Activated CD8-positive, alpha-beta memory T cell treated with anti-CD3 and anti-CD28 coated beads for 48 hours (primary cell): ENCODE measurements at places on chromosomes 1 and 21.

DNA sequence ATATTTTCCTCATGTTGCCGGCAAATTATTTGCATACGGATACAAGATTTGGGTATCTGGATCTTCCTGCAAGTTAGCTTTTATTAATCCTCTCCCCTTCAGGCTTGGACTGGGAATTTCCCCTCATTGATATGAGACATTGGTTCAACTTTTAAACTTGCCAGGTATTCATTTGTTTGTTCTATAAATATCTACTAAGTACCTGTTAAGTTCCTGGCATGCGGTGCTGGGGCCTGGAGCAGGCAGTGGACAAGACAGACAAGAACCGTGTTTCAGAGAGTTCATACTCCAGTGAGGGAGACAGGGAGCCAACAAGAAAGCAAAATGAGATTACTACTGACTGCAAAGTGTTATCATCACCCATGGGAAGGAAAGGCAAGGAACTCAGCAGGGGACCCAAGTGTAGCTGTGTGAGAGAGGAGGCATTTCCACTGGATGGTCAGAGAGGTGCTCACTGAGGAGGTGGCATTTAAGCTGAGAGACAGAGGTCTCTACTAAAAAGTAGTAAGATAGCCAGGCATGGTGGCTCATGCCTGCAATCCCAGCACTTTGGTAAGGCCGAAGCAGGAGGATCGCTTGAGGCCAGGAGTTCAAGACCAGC lies 39.1 kb upstream of the FHAD1 start:
- no peak for DNase-seq

DNA sequence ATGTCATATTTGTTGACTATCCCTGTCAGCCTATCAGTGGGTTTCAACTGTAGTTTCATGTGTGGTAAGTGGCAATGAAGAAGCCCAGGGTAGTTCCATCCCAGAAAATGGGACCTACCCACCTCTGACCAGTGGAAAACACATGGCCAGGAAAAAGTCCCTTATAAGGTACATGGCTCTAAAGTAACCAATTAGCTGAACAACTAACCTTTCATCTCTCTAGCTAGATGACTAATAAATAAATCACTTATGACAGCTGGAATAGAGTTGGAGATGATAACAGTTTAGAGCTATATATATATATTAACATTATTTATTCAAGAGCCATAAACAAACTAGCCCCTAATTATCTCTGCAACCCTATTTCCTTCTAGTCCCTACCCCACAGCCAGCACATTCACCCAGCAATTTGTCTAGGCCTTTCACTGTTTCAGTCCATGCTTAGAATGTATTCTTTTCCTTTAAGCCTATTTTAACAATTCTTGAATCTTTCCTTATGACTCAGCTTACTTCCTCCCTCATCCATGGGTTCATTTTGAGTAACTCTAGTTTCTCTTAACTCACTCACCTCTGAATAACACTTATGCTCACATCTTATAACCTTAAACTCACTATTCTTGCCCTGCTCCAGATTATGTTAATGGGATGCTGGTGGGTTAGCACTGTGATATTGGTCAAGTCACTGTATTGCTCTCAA lies 83.7 kb downstream of the TNFSF18 start:
- no peak for DNase-seq

DNA sequence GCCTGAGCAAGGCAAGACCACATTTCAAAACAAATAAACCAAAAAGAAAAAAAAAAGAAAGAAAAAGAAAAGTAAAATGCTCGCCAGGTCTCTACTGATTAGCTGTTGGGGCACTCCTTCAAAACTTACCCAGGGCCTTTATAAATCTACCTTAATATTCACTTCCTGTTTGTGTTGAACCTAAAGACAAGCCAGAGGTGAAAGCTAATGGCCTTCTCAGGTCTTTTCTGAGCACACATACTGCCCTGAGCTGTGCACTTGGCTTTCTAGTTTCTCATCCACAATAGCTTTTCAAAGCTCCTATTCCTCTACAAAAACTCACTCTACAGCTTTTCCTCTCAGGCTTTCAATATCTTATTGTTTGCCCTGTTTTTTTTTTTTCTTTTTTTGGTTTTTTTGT lies 50.5 kb downstream of the RNF115 start:
- DNase-seq = no peak

DNA sequence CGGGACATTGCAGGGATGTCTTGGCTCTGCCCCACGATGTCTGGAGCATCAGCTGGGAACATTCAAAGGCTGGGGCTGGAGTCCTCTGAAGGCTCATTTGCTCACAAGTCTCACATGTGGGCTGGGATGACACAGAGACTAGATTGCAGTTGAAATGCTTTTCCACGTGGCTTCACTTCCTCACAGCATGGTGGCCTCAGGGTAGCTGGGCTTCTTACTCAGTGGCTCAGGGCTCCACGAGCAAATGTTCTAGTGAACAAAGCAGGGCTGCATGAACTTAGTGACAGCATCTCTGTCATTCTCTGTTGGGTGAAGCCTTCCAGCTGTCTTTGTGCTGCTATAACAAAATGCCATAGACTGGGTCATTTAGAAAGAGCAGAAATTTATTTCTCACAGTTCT lies 247.0 kb upstream of the POU3F1 start:
- no peak for DNase-seq

- DNase-seq = peak; percentile 2
These were observed 67.3 kb downstream of the VAV3 start for GRCh38 chr1:107897438-107898345.
